Activated T-cell treated with anti-CD3 and anti-CD28 coated beads, Interleukin-2, amount 50 U/mL, for 72 hours (primary cell): ENCODE measurements at places on chromosomes 4 and X. TPM values are rescaled to one million over a fixed set of nuclear protein-coding genes. Genes with fewer than 3 reads are reported as not detected.

DNA sequence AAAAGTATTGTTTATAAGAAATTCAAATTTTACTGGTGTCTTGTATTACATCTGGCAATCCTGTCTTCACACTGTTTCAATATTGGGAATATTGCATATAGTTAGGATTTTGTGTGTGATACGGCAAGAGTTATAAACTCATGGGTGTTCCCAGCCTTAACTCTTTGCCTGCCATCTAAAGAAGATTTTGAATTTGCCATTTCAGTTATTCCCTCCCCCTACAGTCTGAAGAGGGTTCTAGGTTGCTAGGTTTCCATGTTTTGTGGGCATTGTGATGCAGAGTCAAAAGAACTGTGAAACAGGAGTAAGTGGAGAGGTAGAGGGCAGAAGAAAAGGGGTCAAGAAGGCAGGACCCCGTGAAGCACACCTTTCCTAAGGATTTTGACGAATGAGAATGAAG lies at the start of gene CPXCR1:
CPXCR1 (plus strand) TSS at position 301 of the 400 bp plus-strand sequence. CDS start 6,190 bp downstream, outside the sequence.
- peaks cover 9% of the 10 kb centered on the region for H3K4me1 ChIP-seq
- H3K4me3 ChIP-seq, result no peak within 1 kb of the TSS
- no peaks in the 10 kb centered on the region for H3K36me3 ChIP-seq
- no peak for DNase-seq
- H3K27ac ChIP-seq, result no peak within 1 kb of the TSS

DNA sequence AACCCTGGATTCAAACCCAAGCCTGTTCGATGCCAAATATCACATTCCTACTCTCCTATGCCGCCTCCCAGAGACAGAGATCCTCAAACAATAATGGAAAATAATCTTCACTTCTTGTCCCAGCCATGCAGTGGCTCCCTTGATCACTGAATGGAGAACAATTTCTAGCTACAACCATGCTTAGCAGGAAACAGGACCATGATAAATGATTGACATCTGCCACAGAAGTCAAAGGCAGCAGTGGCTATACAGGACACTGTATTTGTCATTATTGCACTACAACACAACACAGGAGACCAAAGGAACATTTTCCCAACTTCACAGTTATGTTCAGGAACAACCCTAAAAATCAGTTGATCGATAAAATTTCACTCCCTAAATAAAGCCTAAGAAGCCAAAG lies 243.3 kb upstream of the SLC7A11 start:
- no peaks in the 10 kb centered on the region for H3K27me3 ChIP-seq
- H3K4me1 ChIP-seq, result no peaks in the 10 kb centered on the region
- DNase-seq, result no peak
- H3K4me3 ChIP-seq, result no peak overlapping the region
- no peaks in the 10 kb centered on the region for H3K36me3 ChIP-seq

DNA sequence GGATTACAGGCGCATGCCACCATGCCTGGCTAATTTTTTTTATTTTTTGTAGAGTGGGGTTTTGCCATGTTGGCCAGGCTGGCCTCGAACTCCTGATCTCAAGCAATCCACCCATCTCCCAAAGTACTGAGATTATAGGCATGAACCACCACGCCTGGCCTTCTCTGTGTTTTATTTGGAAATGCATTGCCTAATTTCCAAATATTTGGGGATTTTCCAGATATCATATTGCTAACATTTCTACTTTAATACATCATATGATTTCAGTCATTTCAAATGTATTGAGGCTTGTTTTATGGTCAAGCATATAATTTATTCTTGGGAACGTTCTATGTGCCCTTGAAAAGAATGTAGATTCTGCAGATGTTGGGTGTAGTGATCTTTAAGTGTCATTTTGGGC lies 38.8 kb downstream of the FGF2 start:
- peaks cover 54% of the 10 kb centered on the region for H3K27me3 ChIP-seq
- no peaks in the 10 kb centered on the region for H3K36me3 ChIP-seq
- no peaks in the 10 kb centered on the region for H3K4me1 ChIP-seq
- no peak overlapping the region for H3K27ac ChIP-seq
- H3K4me3 ChIP-seq, result no peak overlapping the region
- DNase-seq, result no peak

DNA sequence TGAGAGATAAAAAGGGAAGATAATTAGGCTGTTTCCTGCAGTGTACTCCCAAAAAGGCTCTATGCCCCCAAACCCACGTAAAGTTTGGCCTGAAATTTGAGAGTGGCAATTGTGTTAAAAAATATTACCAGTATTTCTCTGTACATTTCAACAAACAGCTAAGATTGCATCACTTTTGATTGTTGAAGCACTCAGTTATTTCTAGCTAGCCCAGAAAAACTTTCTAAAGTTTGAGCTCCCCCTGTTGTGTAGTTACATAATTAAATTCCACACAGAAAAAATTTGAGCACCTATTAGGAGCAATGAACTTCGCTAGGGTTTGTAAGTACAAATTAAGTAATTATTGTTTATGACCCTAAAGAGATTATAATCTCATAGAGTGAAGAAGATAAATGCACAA lies 109.4 kb downstream of the DLG3 start:
- no peak overlapping the region for H3K4me3 ChIP-seq
- peak overlapping the region; percentile 46 for H3K27ac ChIP-seq
- H3K36me3 ChIP-seq, result no peaks in the 10 kb centered on the region
- H3K27me3 ChIP-seq, result peaks cover 22% of the 10 kb centered on the region
- DNase-seq, result no peak

- no peaks in the 10 kb centered on the region for H3K36me3 ChIP-seq
- no peak for DNase-seq
- no peaks in the 10 kb centered on the region for H3K27me3 ChIP-seq
- H3K27ac ChIP-seq, result no peak overlapping the region
- H3K4me1 ChIP-seq, result no peaks in the 10 kb centered on the region
These were observed 119.2 kb downstream of the SCLT1 start for GRCh38 chr4:128974136-128974581.

The PABPC1L2A gene
- not detected for total RNA-seq
